ENCODE measurements at places on chromosomes 11 and 22.

GRCh38 chr11:67120881-67121710 lies 2.0 kb downstream of the KDM2A start:
- DNase-seq = no peak

GRCh38 chr11:43576320-43576802 lies 104.2 kb upstream of the HSD17B12 start:
- DNase-seq = no peak

DNA sequence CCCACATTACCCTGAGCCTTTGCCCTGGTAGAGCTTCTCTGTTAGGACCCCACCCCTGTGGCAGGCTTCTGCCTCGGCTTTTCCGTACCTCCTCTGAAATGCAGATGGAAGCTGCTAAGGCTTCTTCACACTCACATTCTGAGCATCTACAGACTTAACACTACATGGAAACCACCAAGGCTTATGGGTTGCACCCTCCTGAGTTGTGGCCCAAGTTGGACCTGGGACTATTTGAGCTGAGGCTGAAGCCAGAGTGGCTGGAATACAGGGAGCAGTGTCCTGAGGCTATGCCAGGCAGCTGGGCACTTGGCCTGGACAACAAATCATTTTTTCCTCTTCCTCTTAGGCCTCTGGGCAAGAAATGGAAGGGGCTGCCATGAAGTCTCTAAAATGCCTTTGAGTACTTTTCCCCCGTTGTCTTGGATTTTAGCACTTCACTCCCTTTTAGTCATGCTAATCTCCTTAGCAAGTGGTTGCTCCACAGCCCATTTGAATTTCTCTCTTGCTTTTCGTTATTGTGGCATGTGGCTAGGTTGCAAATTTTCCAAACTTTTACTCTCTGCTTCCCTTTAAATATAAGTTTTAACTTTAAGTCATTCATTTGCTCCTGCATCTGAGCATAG lies 114.8 kb upstream of the FIBIN start:
- DNase-seq = no peak

DNA sequence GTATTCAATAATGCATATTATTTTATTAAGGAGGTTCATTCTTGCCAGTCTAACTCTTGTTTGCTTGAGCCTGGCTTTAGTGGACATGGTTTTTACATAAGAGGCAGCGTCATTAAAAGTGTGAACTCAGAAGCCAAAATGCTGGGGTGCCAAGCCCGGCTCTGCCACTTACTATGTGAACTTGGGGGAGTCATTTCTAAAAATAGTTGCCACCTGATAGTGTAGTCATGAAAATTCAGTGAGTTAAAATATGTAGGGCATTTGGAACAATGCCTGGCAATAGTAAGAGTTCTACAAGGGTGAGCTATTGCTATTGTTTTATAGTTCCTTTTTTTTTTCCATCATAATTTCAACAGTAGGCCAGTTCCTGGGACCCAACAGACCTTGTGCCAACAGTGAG lies 49.9 kb downstream of the TENM4 start:
- DNase-seq = no peak

GRCh38 chr22:18114495-18114894 lies 3.9 kb downstream of the TUBA8 start:
- DNase-seq = no peak

- DNase-seq = no peak
Observed at GRCh38 chr11:47489395-47489755, 40.4 kb upstream of the RAPSN start.

GRCh38 chr22:50739279-50739691 lies 1.3 kb downstream of the ACR start:
- no peak for DNase-seq

- no peak for DNase-seq
Observed at GRCh38 chr11:8863838-8864237, 47.2 kb upstream of the AKIP1 start.

- no peak for DNase-seq
Observed at GRCh38 chr11:102292933-102293332, 24.4 kb upstream of the BIRC3 start.

GRCh38 chr11:72712841-72713240 lies 38.6 kb upstream of the PDE2A start:
- no peak for DNase-seq

DNA sequence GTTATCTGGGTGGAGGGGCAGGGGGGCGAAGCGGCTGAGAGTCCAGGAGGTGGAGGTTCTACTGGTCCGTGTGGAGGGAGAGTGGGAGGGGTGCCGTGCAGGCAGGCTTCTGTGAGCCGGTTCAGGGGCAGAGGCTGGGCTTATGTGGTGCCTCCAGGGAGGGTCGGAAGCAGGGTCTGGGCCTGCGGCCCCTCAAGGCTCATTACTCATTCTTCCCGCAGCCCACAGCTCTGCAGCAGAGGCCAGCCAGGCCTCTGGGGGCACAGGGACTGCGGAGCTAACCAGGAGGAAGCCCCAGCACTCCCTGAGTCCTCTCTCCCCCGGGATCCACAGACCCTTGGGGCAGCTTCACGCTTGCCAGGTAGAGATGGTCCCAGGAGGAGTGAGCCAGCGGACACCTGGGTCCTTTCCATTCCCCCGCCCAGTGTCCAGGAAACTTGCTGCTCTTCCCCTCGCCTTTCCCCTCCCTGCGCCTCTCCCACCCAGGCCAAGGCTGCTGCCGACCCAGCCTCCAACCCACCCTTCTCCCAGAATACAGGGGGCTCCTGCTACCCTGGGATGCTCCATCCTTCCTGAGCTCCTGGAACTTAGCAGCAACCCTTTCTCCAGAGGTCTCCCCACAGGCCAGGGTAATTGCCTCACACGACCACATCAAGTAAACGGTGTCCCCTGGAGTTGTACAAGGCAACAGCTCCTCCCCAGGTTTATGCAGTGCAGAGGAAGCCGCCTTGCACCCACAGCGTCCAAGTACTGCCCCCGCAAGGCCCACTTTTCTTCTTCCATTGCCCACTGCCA lies 6.3 kb downstream of the NRXN2 start:
- DNase-seq = no peak

GRCh38 chr22:46528121-46528610 lies 9.3 kb downstream of the CELSR1 start:
- peak; percentile 62 for DNase-seq

DNA sequence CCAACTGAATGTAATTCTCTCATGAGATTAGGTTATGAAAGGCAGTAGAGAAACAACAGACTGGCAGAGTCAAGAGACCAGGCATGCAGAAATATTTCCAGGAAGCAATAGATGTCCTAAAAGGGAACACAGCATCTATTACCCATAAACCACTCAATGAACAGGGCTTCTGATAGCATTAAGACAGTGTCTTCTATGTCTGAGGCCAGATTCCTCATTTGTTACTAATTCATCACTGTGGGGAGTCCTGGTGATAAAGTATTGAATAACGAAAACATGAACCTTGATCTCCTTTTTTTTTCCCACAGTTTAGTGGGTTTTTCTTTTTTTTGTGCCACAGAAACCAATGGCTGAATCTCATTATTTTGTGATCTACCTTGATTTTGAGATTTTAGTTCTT lies 339.0 kb downstream of the METTL15 start:
- no peak for DNase-seq
